ENCODE measurements at places on chromosomes 11 and 22.

DNA sequence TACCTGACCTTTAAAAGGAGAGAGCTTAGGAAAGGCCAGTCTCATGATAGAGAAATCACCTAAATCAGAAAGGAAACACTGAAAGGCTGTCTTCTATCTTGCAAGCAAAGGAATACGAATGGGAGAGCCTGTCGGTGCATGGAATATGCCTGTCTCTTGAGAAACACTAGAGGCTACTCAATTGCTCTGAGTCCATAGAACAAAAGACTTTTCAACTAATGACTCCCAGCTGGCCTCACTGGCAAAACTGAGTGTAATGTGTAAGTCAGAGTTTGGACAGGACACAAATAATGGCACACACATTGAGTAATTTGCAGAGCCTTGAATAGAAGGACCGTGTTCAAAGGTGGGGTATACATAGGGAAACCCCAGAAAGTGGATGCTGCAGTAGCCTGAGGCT lies 171.0 kb upstream of the ARHGAP20 start:
- DNase-seq, result no peak

DNA sequence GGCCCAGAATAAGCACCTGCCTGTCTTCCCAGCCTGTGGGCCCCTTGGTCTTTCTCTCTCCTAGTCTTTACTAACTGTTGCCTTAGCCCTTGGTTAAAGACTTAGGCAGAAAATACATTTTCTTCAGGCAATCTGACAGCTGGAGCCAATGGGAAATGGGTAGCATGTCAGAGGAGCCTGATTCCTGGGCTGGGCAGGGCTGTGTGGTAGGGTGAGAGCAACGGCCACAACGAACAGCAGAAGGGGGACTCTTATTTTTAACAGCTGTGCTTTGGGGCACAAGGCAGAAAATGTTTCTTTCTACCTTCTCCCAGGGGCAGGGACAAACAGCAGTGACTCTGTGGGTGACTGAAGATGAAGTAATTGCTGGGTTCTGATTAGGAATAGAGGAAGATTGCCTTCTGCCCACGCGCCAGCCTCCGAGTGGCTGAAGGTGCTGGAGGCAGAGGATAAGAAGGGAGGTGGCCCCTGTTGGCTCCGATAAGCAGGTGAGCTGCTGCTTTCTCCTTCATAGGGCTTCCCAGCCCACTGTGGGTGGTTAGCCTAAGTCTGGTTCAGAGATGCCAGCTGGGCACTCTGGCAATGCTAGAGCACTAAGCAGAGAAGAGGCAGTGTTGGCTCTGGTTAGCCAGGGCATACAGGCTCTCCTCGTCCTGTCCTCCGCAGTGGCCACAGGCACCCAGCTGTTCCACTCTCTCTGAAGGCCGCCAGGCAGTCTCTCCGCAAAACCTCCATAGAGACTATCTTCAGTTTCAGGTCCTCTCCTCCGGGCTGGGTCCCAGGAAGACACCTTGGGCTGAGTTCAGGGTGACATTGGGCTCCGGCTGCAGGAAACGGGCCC lies 1.5 kb downstream of the YPEL4 start:
- DNase-seq, result no peak

DNA sequence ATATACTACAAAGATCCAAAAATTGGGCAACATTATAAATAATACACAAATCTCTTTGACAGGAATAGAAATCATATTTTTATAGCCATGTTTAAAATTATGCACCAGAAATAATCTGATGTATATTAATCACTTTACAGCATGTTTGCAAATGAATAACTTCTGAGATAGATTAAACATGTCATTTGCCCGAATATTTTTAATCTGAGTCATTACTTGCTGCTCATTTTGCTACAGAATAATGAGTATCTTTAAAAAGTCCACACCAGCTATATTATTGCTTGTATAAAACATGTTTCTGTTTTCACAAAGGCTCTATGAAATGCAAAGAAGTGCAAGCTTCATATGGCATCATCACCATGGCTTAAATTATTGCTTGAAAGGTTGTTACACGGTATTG lies 336.8 kb downstream of the GUCY1A2 start:
- DNase-seq, result no peak

DNA sequence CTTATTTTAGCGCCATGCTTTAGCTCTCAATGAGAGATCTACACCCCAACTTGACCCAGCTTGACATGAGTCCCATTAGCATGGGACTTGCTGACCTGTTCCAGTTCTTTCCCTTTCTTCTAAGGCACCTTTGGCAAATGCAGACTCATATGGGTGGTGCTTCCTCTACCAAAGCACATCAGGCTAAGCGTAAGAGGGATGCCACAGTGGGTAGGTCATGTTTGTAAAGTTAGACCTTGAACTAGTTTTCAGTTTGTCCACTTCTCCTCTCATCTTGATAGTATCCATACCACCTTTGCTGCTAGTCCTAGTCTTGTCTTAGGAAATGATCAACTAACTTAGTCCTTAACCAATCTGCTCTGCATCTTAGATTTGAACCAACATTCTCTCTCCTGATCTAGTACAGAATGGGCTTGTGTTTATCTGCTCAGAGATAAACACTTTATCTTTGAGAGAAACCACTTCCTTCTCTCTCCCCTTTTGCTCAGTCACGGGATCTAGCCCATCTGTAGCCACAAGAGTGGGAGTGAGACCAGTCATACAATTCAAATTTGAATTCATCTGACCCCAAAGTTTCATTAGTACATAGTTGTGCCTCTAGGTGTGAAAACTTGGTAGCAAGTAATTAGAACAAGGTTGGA lies 72.1 kb upstream of the CD44 start:
- DNase-seq, result no peak

- DNase-seq, result no peak
Observed at GRCh38 chr11:75264356-75264755, 23.8 kb downstream of the TPBGL start.

DNA sequence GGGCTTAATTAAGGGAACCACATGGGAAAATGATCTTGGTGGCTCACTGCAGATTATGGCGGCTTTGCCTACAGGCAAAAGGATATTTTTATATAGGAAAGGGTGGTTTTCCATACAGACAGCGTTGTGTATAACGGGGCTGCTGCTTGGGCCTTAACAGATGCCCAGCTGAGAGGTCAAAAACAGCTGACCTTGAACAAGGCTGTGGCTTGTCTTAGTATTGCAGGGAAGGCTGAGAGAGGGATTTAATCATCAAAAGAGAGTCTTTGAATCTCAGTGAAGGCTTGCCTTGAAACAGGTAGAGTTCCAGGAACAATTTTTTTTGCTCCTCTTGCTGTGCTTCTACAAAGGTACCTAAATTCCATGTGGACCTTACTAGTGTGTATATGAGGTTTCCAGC lies 301.6 kb upstream of the C11orf87 start:
- DNase-seq, result no peak

DNA sequence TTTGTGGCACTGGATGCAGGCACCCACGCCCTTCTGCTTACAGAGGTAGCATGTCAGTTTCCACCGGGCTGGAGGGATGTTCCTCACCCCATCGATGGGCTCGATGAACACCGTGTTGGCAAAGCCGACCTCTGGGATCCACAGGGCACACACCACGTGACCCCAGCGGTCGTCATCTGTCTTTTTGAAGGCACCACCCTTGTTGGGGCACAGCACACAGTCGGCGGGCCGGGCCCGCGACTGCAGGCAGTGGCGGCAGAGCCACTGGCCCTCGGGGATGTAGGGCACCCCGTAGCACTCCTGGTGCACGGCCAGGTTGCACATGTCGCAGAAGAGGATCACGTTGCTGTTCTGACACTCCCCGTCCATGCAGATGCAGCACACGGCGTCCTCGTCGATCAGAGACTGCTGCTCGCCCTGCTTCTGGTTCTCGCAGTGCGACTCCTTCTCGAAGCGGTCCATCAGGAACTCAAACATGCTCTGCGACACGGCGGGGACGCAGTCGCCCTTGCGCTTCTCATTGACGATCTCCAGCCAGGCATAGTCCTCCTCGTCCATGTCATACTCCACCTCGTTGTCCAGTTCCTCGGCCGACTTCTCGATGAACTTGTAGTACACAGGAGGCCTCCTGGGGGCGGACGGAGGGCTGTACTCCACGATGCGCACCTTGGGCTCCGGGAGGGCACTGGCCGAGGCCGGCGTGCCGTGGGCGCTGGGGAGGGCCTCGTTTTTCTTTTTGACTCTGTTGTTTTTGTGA lies 4.2 kb downstream of the BRD1 start:
- no peak for DNase-seq

DNA sequence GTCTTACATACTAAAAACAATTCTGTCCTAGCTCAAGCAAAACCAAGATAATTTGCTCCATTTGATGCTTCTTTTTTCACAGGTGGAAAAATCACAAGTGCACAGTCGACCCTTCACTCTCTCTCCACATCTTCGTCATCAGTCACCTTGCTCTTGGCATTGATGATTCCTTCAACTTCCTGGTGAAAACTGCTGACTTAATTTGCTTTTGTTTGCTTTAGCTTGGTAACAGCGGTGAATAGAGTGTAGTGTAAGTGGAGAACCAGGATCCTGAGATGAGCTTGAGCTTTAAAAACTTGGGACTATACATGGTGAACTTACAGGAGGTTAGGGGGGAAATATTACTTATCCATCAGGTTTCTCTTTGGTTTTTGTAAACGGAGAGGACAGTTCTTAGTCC lies 331.1 kb upstream of the ARHGAP42 start:
- no peak for DNase-seq

DNA sequence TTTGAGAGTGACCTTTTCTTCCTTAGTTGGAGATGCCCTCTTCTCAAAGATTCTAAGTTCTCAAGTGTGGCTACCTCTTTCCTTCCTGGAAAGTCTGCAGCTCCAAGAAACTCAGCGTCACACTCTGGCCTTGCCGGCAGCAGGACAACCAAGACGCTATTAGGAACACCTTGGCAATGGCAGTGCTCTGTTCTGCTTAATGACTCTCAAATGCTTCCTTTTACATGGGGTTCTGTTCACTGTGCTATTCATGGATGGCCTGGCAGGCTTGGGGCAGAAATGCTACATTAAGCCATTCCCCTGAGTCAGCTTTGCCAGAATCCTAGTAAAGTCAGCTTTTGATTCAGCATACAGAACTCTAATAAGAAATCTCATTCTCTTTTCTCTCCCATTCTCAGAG lies 25.9 kb downstream of the LARGE2 start:
- DNase-seq, result no peak

GRCh38 chr11:280706-281485 lies 2.7 kb downstream of the NLRP6 start:
- peak; percentile 45 for DNase-seq

DNA sequence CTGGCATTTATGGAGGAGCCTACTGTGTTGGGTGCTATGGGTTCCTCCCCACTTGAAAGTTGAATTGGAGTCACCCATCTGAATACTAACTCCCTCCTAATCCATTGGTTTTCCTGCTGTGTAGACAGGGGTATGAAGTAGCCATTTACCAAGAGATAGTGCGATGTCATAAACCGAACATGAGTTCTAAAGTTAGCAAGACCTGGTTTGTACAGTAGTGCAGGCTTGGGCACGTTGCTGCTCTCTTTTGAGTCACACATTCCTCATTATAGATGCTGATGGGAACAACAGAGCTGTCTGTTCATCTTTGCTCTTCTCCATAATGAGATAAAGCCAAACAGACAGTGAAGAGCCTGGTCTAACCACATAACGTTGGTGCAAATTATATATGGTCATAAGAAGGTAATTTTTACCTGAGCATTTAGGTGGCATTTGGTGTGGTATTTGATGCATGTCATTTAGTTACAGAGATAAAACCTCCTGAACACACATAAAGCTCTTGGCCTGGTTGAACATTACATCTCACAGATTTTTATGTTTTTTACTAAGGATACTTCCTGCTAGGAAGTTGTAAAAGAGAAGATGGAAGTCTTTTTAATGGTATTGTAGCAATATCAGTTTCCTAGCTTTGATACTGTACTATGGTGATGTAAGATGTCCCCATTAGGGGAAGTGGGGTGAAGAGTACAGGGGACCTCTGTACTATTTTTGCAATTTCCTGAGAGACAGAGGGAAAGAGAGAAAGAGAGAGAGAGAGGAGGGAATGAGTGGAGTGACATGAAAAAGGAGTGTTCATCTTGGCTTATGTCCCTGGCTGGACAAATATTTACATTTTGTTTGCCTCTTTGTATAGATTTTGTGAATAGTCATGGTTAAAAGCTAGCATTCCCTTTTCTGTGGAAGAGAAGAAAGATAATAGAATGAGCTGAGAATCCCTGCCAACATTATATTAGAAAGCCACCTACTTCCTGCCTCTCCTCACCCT lies 27.9 kb downstream of the GRAP2 start:
- DNase-seq, result no peak

DNA sequence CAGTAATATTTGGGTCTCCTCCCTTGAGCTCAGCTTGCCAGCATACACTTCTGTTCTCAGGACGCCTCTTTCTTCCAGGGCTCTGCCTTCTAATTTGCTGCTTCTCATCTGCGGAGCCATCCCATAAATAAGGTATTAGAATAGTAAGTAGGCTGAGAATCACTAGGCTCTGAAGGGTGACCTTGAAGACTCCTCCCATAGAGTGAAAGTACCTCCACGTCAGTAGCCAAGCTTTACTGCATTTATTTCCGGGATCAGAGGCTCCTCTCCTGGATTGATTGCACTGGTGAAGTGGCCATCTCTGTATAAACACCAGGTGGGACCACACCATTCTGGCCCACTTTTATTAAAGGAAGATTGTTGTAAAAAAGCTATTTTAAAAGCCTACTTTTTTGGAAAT lies 315.5 kb downstream of the FAT3 start:
- DNase-seq, result no peak

DNA sequence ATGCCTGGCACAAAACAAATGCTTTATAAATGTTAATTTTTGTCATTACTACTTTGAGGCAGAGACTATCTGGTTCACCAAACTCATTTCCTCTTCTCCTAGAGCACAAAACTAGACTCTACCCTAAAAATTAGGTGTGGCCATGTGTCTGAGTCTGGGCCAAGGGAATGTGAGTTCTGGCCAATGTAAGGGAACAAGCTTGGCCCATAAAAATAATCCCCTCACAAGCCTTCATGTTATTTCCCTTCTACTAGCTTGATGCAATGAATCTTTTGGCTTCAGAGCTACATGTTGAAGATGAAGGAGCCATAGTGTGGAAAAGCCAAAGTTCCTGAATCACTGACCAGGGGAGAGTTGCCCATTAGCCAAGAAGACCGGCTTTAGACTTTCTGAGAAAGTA lies 406.5 kb upstream of the CCDC90B start:
- no peak for DNase-seq

DNA sequence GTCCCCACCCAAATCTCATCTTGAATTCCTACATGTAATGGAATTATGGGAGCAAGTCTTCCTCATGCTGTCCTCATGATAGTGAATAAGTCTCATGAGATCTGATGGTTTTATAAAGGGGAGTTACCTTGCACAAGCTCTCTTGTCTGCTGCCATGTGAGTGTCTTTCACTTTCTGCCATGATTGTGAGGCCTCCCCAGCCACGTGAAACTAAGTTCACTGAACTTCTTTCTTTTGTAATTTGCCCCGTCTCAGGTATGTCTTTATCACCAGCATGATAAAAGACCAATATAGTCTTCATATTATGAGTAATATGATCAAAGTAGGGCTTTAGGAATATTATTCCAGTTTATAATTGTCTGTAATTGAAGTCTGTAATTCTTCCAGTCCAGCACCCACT lies 86.3 kb upstream of the ANO5 start:
- DNase-seq, result no peak

Measured in activated CD4-positive, CD25-positive, alpha-beta regulatory T cell treated with anti-CD3 and anti-CD28 coated beads, Interleukin-2, amount 50 U/mL, for 72 hours (primary cell).